Mesendoderm (in vitro differentiated cells): ENCODE measurements at places on chromosomes 16 and 17.
A peak's percentile ranks its signal among the peaks of the same experiment; 100 is the strongest.

GRCh38 chr16:69407702-69408323, 16.6 kb upstream of the CYB5B start:
- DNase-seq: no peak
- no peaks in the 10 kb centered on the region for H3K27me3 ChIP-seq
- no peaks in the 10 kb centered on the region for H3K36me3 ChIP-seq
- H3K27ac ChIP-seq: no peak overlapping the region
- peaks cover 3% of the 10 kb centered on the region for H3K4me1 ChIP-seq
- H3K4me3 ChIP-seq: no peak overlapping the region

DNA sequence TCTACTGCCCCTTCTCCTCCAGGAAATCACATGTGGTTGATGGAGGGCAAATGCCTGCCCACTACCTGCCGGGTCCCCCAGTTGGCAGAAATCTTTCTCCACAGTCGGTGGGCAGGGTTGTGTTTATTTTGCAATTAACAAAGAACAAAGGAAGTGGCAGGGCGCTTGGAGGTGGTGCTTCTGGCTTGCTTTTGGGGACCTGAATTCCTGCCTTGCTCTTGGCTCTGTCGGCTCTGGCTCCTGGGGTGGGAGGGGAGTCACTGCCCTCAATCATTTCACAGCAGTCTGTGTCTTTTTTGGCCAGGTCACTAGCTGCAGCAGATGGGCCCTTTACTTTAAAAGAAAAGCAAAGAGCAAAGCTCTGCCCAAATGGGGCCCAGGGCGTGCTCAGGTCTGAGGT, 69.2 kb downstream of the C16orf78 start:
- H3K27ac ChIP-seq: no peak overlapping the region
- no peak overlapping the region for H3K4me3 ChIP-seq
- H3K36me3 ChIP-seq: no peaks in the 10 kb centered on the region
- H3K27me3 ChIP-seq: no peaks in the 10 kb centered on the region
- DNase-seq: no peak

GRCh38 chr17:11029791-11030190, 191.9 kb upstream of the PIRT start:
- no peaks in the 10 kb centered on the region for H3K36me3 ChIP-seq
- DNase-seq: no peak
- no peaks in the 10 kb centered on the region for H3K27me3 ChIP-seq
- no peak overlapping the region for H3K4me3 ChIP-seq
- no peak overlapping the region for H3K27ac ChIP-seq

- no peaks in the 10 kb centered on the region for H3K27me3 ChIP-seq
- H3K4me3 ChIP-seq: no peak overlapping the region
- peak; percentile 63 for DNase-seq
- no peak overlapping the region for H3K27ac ChIP-seq
Observed at GRCh38 chr16:53945996-53946395, 242.0 kb downstream of the FTO start.

- H3K4me3 ChIP-seq: no peak overlapping the region
- no peak overlapping the region for H3K27ac ChIP-seq
- H3K36me3 ChIP-seq: no peaks in the 10 kb centered on the region
- no peaks in the 10 kb centered on the region for H3K4me1 ChIP-seq
Observed at GRCh38 chr17:69218986-69219385, 9.6 kb downstream of the ABCA10 start.

DNA sequence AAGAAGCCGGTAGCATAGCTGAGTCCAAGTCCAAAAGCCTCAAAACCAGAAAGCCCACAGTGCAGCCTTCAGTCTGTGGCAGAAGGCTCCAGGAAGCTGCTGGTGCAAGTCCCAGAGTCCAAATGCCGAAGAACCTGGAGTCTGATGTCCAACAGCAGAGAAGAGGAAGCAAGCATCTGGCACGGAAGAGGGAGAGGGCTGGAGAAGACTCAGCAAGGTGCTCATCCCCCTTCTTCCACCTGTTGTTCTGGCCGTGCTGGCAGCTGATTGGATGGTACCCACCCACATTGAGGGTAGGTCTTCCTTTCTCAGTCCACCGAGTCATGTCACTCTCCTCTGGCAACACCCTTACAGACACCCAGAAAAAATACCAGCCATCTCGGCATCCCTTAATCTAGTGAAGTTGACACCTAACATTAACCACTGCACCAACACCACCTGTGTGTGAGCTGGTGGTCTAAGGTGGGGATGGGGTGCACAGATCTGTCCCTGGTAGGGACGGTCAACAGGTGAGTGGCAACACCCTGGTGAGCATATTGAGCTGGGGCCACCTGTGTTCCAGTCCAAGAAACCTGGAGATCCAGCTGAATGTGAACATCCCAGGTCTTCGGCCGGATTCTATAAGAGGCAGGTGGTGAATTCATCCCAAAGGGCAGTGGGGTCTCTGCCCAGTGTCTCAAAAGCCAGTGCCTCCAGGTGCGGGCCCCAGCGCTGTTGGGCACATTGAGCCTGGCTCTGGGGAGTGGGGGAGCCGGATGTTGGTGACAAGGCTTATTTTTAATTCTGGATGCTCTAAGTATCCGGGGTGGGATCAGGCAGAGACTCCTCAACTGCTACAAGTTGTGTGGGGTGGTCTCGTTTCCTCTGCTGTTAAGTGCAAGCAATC, 9.8 kb downstream of the MIEF2 start:
- DNase-seq: no peak
- peaks cover 3% of the 10 kb centered on the region for H3K4me1 ChIP-seq
- H3K36me3 ChIP-seq: peaks cover 12% of the 10 kb centered on the region
- H3K4me3 ChIP-seq: no peak overlapping the region

GRCh38 chr16:19135896-19136438, 22.2 kb downstream of the ITPRIPL2 start:
- no peaks in the 10 kb centered on the region for H3K36me3 ChIP-seq
- DNase-seq: peak; percentile 69
- H3K27me3 ChIP-seq: no peaks in the 10 kb centered on the region
- H3K4me1 ChIP-seq: peaks cover 14% of the 10 kb centered on the region
- H3K4me3 ChIP-seq: no peak overlapping the region

GRCh38 chr16:71409011-71409775, 32.7 kb downstream of the TLE7 start:
- H3K4me1 ChIP-seq: peaks cover 3% of the 10 kb centered on the region
- no peaks in the 10 kb centered on the region for H3K27me3 ChIP-seq
- no peak overlapping the region for H3K27ac ChIP-seq
- DNase-seq: peak; percentile 89

DNA sequence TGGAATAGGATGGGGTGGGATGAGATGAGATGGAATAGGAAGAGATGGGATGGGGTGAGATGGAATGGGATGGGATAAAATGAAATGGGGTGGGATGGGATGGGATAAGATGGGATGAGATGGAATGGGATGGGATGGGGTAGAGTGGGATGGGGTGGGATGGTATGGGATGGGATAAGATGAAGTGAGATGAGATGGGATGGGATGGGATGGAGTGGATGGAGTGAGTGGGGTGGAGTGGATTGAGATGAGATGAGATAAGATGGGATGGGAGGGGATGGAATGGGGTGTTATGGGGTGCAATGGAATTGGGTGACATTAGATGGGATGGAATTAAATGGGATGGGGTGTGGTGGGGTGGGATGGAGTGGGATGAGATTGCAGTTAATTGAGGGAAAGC, 279.2 kb upstream of the CDH5 start:
- no peaks in the 10 kb centered on the region for H3K4me1 ChIP-seq
- H3K27me3 ChIP-seq: no peaks in the 10 kb centered on the region
- no peak overlapping the region for H3K27ac ChIP-seq
- no peaks in the 10 kb centered on the region for H3K36me3 ChIP-seq
- no peak overlapping the region for H3K4me3 ChIP-seq

GRCh38 chr16:86145669-86146068, 246.7 kb downstream of the IRF8 start:
- H3K4me1 ChIP-seq: no peaks in the 10 kb centered on the region
- no peak overlapping the region for H3K27ac ChIP-seq
- no peaks in the 10 kb centered on the region for H3K27me3 ChIP-seq
- no peak for DNase-seq

GRCh38 chr17:80720610-80721577, 176.3 kb downstream of the RPTOR start:
- H3K4me1 ChIP-seq: peaks cover 5% of the 10 kb centered on the region
- peak; percentile 50 for DNase-seq
- no peak overlapping the region for H3K27ac ChIP-seq

- no peak overlapping the region for H3K27ac ChIP-seq
- no peaks in the 10 kb centered on the region for H3K4me1 ChIP-seq
- no peak for DNase-seq
- no peak overlapping the region for H3K4me3 ChIP-seq
- H3K36me3 ChIP-seq: no peaks in the 10 kb centered on the region
- H3K27me3 ChIP-seq: no peaks in the 10 kb centered on the region
Observed at GRCh38 chr16:49659356-49659755, 196.6 kb downstream of the ZNF423 start.

DNA sequence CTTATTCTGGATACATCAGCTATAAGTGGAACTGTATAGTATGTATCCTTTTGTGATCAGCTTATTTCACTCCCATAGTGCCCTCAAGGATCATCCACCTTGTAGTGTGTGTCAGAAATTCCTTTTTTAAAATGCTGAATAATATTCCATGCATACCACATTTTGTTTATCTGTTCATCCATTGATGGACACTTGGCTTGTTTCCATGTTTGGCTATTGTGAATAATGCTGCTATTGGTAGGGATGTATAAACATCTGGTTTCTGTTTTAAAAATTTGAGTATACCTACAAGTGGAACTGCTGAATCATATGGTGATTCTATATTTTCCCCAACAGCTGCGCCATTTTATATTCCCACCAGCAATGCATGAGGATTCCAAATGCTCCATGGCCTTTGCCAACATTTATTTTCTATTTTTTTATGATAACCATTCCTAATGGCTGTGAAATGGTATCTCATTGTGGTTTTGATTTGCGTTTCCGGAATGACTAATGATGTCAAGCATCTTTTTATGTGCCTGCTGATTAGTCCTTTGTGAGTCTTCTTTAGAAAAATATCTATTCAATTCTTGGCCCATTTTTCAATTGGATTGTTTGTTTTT, 11.6 kb downstream of the RCVRN start:
- no peak overlapping the region for H3K4me3 ChIP-seq
- no peak for DNase-seq
- no peaks in the 10 kb centered on the region for H3K27me3 ChIP-seq
- H3K36me3 ChIP-seq: no peaks in the 10 kb centered on the region

DNA sequence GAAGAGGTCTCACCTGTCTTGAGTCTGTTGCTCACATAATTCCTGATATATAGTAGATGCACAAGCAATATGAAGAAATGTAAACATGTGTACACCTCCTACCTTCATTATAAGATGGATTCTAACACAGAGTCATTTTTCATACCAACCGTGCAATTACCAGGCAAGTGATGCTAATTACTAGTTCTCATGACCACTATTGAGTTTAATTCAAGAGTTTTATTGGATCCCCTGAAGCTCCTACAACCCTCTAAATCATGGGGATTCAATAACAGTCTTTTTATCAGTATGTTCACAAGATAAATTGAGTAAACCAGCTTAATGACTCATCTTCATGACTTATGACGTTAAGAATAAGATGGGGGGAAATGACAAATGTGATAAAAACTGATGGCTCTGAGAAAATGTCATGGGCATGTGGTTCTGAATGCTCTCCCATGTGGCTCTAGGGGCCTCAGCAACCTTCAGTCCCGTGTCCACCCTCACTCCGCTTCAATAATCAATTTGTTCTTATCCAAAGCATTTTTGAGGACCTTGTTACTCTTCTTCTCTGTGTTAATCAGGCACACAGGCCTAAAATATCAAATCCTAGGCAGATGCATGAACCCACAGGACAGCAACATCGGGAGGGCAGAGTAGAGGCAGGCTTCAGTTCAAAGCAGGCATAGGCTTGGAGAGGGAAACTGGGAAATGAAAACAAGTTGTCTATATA, 42.8 kb downstream of the PRAC1 start:
- DNase-seq: no peak
- no peak overlapping the region for H3K4me3 ChIP-seq
- H3K27me3 ChIP-seq: no peaks in the 10 kb centered on the region
- H3K27ac ChIP-seq: no peak overlapping the region

DNA sequence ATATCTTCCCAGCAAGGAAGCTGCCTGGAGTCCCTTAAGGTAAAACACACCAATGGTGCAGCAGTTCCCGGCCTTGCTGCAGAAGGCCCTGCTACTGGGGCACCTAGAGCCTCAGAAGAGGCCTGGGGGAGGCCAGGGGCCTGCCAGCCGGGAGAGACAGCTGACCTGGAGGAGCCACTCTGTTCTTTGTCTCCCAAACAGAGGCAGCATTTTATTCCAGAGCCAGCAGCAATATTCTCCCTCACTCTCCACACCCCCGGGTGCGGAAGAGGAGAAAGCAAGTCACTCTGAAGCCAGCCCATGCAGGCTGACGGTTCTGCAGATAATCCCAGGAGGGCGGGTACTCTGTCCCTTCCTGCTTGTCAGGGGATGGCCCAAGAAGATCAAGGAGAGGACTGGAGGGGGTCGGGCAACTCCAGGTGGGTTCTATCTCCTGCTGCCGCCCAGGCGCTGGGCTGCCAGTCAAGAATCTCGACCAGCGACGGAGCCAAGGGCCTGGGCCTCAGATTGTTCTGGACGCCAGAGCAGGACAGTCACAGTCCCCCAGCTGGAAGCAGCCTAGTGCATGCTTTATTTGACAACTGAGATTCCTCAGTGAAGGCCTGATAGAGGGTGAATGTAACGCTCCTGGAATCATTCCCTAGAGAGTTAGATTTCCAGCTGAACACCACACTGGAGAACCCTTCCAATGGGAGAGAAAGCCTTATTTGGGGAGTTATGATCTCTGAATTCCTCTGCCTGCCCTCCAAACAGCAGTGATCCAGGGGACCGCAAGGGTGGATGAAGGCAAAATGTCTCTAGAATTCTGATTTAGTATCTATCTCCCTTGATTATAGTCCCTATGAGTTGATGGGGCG, 1.1 kb upstream of the KIFC3 start:
- DNase-seq: peak; percentile 83
- H3K4me1 ChIP-seq: peaks cover 37% of the 10 kb centered on the region
- H3K27me3 ChIP-seq: no peaks in the 10 kb centered on the region
- H3K4me3 ChIP-seq: no peak overlapping the region
